RPMI7951 (cell line): ENCODE measurements at places on chromosomes 1 and 21. TPM values are rescaled to one million over a fixed set of nuclear protein-coding genes. Genes with fewer than 3 reads are reported as not detected.
A peak's percentile ranks its signal among the peaks of the same experiment; 100 is the strongest.

Gene ERVH48-1
- total RNA-seq = not detected in 2 replicates

DNA sequence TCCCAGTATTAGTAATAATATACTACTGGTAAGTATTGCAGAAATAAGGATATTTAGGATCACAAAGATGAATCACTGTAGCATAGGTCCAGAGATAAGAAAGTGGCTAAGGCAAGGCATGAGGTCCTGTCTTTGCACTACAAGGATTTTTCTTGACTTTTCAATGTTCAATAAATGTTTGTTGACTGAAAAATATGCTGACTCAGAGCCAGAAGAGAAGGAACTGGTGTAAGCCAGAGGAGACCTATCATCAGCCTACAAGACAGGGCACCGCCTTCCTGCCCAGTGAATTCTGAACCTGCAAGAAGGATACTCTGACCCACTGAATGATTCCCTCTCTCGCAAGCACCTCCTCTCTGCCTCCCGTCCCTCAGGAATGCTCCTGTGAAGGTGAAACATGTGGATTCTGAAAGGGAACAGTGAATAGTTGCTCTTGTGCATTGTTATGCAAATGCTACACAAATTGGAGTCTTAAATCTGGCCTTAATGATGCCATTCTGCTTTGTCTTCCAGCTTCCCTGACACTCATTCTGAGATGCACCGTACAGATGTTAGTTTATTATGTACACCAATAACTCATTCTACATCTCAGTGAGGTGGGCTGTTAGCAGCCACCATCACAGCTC is 540.0 kb downstream of the OMA1 start:
- no peak for DNase-seq

GRCh38 chr1:234773936-234774677 is 164.1 kb upstream of the IRF2BP2 start:
- no peak for DNase-seq

DNA sequence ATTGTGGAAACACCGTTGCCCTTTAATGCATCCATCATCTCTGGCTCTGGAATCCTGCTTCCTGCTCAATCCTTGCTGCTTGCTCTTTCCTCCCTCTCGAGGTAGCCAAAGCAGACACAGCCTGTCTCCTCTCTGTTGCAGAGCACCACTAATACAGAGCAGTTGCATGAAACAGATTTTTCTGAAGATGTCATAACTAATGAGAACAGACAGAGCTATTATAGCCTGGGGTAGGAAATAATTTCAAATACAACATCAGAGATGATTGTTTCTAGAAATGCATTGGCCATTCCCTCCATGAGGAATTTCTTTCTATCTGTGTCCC is 23.3 kb upstream of the ACBD6 start:
- DNase-seq = no peak

DNA sequence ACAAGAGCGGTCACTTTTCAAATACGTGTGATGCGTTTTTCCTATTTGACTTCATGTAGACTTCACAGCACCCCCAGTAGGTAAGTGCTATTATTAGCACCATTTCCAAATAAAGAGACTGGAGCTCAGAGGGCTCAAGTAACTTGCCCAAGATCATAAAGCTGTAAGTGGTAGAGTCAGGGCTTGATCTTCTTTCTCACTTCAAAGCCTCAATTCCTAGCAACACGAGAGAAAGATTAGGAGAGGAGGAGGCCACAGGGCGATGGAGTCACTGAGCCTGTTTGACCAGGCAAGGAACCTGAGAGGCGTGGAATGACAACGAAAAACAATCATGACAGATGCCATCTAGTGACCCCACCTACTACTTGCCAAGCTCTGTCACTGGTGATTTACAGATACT is 181.0 kb downstream of the FOXD2 start:
- DNase-seq = no peak

GRCh38 chr1:59013276-59013927 is 229.6 kb upstream of the JUN start:
- DNase-seq = peak; percentile 44

DNA sequence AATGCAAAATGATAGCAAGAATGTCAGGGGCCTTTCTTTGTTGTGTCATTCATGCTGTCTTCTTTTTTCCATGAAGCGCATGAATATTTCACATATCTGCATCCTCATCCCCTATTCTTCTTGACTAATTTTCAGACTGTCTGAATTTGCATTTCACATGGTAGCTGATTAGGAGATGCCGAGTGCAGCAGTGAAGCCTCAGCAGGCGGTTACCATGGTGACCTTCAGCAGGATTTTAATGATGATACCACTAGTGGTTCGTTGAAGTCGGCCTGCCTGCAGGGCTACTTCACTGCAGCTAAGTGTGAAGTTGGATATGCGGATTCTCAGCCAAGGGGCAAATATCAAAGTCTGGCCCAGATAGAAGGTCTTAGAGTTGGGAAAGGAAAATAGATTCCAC is 141.8 kb downstream of the NEK7 start:
- no peak for DNase-seq
